ENCODE measurements at places on chromosomes 4 and X. TPM values are rescaled to one million over a fixed set of nuclear protein-coding genes. Genes with fewer than 3 reads are reported as not detected.

- no peaks in the 10 kb centered on the region for H3K27me3 ChIP-seq
- no peak for DNase-seq
- no peak overlapping the region for H3K4me3 ChIP-seq
- H3K4me1 ChIP-seq: peaks cover 25% of the 10 kb centered on the region
Measured at GRCh38 chr4:99927566-99927965, 18.9 kb downstream of the DNAJB14 start.

GRCh38 chr4:4901877-4902276, 42.4 kb downstream of the MSX1 start:
- no peak overlapping the region for H3K27ac ChIP-seq
- no peaks in the 10 kb centered on the region for H3K4me1 ChIP-seq
- no peak overlapping the region for H3K4me3 ChIP-seq
- peaks cover 2% of the 10 kb centered on the region for H3K36me3 ChIP-seq

DNA sequence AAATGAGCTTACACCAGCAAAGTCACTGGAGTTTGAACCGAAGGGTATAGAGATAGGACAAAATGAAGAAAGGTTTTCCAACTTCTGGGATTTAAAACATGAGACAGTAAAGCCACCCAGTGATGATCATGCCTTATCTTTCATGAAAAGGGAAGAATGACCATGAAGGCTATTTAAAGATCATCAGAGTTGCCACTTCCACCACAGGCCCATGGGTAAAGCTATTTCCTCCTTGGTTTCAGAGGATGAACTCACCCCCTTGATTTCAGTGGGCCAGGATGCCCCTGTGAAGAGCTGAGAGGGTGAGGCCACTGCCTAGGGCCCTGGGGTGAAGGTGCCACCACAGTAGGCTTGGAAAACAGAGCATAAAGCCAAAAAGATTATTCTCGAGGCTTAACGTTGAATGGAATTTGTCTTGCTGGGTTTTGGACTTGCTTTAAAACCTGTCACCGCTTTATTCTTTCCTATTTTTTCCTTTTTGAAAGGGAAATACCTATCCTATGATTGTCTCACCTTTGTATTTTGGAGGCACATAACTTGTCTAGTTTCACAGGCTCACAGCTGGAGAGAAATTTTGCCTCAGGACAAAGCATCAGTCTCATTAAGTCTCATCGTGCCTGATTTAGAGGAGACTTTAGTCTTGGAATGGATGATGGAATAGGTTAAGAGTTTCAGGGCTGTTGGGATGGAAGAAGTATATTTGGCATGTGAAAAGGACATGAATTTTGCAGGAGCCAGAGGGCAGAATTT, 254.0 kb downstream of the SNCA start:
- no peak overlapping the region for H3K4me3 ChIP-seq
- DNase-seq: no peak
- H3K27me3 ChIP-seq: peaks cover 33% of the 10 kb centered on the region
- peaks cover 2% of the 10 kb centered on the region for H3K4me1 ChIP-seq

The CXCL13 gene
- total RNA-seq: not detected

DNA sequence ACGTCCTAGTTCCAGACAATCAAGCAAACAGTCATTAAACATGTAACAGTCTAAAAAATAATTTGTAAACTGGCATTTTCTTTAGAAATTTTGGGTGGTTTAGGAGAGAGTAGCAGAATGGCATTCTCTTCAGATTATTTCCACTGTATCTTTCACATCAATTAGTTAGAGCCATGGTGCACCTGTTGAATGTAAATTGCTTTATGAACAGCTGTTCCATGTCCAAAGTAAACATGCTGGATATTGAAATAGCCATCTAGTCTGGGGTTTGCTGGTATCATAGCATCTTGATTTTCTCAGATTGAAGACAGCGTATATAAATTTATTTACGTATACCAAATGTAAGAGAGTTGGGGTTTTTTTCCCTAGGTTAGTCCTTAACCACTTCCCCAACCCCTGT, 143.6 kb downstream of the RCHY1 start:
- peaks cover 6% of the 10 kb centered on the region for H3K27me3 ChIP-seq
- H3K4me3 ChIP-seq: no peak overlapping the region
- no peak overlapping the region for H3K27ac ChIP-seq
- H3K36me3 ChIP-seq: no peaks in the 10 kb centered on the region
- DNase-seq: no peak
- no peaks in the 10 kb centered on the region for H3K4me1 ChIP-seq

The FSTL5 gene
- total RNA-seq: not detected

DNA sequence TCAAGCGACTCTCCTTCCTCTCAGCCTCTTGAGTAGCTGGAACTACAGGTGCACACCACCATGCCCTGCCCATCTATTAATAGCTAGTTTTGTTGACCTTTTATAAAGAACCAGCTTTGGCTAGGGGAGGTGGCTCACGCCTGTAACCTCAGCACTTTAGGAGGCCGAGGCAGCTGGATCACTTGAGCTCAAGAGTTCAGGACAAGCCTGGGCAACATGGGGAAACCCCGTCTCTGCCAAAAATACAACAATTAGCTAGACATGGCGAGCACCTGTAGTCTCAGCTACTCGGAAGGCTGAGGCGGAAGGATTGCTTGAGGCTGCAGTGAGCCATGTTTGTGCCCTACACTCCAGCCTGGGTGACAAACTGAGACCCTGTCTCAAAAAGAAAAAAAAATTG, 2.7 kb downstream of the TKTL1 start:
- no peak overlapping the region for H3K4me3 ChIP-seq
- H3K4me1 ChIP-seq: peaks cover 6% of the 10 kb centered on the region
- H3K27ac ChIP-seq: no peak overlapping the region

- H3K4me1 ChIP-seq: no peaks in the 10 kb centered on the region
- no peak overlapping the region for H3K27ac ChIP-seq
- DNase-seq: no peak
- H3K27me3 ChIP-seq: no peaks in the 10 kb centered on the region
Measured at GRCh38 chrX:133633162-133633561, 217.9 kb upstream of the GPC4 start.

GRCh38 chr4:133096972-133097371, 52.1 kb upstream of the PCDH10 start:
- H3K27ac ChIP-seq: no peak overlapping the region
- H3K4me3 ChIP-seq: no peak overlapping the region
- H3K27me3 ChIP-seq: no peaks in the 10 kb centered on the region
- H3K36me3 ChIP-seq: no peaks in the 10 kb centered on the region
- H3K4me1 ChIP-seq: no peaks in the 10 kb centered on the region

The MAGEB17 gene
- not detected for total RNA-seq

The CCDC149 gene
- total RNA-seq: 0.75 TPM

DNA sequence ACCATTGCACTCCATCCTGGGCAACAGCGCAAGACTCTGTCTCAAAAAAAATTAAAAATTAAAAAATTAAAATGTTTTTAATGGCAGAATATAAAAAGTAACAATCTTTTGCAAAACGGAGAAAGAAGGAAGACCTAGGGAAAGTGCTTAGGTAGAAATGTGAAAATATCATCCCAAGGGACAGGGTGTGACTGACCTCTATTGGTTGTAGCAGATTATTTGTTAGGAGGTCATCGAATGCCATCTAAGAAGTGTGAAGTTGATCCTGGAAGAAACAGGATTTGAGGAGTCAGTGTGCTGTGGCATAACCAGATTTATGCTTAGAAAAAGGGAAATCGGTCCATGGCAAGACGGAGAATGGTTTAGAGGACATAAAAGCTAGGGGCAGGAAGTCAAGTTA, 18.1 kb upstream of the C4orf36 start:
- H3K27ac ChIP-seq: no peak overlapping the region
- H3K4me3 ChIP-seq: no peak overlapping the region
- H3K36me3 ChIP-seq: peaks cover 4% of the 10 kb centered on the region
- H3K27me3 ChIP-seq: no peaks in the 10 kb centered on the region
- no peak for DNase-seq

The NALF2 gene
- 0.22 TPM for total RNA-seq

GRCh38 chr4:6175426-6175825, 24.9 kb downstream of the JAKMIP1 start:
- peaks cover 25% of the 10 kb centered on the region for H3K4me1 ChIP-seq
- no peak for DNase-seq
- H3K4me3 ChIP-seq: no peak overlapping the region
- H3K36me3 ChIP-seq: no peaks in the 10 kb centered on the region
- no peak overlapping the region for H3K27ac ChIP-seq

DNA sequence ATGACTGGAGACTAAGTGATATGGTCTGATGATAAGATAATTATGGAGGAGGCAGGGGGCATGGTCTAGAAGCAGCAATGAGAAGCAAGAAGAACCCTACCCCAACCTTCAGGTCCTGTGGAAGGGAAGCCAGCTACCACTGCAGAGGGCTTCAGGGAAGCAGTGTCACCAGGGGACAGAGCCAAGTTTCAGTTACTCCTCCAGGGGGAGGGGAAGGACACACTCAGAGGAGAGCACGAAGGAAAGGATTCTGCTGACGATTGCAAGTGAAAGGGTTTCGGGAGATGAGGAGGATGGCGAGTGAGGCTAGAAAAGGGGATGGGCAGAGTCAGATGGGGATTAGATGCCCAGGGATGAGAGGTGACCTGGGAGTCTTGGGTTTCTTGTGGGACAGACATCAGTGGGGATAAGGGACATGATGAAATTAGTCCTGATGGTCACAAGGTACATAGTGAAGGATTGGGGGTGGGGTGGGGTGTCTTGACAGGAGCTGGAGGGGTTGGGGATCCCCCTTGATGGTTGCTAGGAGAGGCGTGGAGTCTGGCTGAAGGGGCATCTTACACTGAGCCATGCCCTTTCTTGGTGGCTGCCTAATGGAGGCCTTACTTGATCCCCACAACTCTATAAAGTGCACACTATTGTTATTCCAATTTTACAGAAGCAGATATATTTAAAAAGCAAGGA, 45.4 kb downstream of the TIGD4 start:
- DNase-seq: no peak
- H3K4me1 ChIP-seq: peaks cover 8% of the 10 kb centered on the region
- H3K36me3 ChIP-seq: no peaks in the 10 kb centered on the region
- no peak overlapping the region for H3K4me3 ChIP-seq

- H3K27me3 ChIP-seq: no peaks in the 10 kb centered on the region
- H3K4me3 ChIP-seq: no peak overlapping the region
- DNase-seq: no peak
- peaks cover 2% of the 10 kb centered on the region for H3K4me1 ChIP-seq
- no peak overlapping the region for H3K27ac ChIP-seq
Measured at GRCh38 chrX:31038575-31039326, 33.1 kb downstream of the FTHL17 start.

The SLC4A4 gene
- 0.52 TPM for total RNA-seq

GRCh38 chr4:96639932-96640331, 800.0 kb downstream of the PDHA2 start:
- no peak overlapping the region for H3K4me3 ChIP-seq
- no peaks in the 10 kb centered on the region for H3K27me3 ChIP-seq
- DNase-seq: no peak
- no peaks in the 10 kb centered on the region for H3K4me1 ChIP-seq
- no peaks in the 10 kb centered on the region for H3K36me3 ChIP-seq

- H3K27me3 ChIP-seq: peaks cover 6% of the 10 kb centered on the region
- no peak overlapping the region for H3K27ac ChIP-seq
- peaks cover 2% of the 10 kb centered on the region for H3K36me3 ChIP-seq
- no peak overlapping the region for H3K4me3 ChIP-seq
- H3K4me1 ChIP-seq: no peaks in the 10 kb centered on the region
Measured at GRCh38 chr4:158229768-158230167, 19.5 kb downstream of the TMEM144 start.

GRCh38 chrX:51420610-51421009, 75.8 kb downstream of the NUDT11 start:
- peaks cover 2% of the 10 kb centered on the region for H3K4me1 ChIP-seq
- no peak for DNase-seq

DNA sequence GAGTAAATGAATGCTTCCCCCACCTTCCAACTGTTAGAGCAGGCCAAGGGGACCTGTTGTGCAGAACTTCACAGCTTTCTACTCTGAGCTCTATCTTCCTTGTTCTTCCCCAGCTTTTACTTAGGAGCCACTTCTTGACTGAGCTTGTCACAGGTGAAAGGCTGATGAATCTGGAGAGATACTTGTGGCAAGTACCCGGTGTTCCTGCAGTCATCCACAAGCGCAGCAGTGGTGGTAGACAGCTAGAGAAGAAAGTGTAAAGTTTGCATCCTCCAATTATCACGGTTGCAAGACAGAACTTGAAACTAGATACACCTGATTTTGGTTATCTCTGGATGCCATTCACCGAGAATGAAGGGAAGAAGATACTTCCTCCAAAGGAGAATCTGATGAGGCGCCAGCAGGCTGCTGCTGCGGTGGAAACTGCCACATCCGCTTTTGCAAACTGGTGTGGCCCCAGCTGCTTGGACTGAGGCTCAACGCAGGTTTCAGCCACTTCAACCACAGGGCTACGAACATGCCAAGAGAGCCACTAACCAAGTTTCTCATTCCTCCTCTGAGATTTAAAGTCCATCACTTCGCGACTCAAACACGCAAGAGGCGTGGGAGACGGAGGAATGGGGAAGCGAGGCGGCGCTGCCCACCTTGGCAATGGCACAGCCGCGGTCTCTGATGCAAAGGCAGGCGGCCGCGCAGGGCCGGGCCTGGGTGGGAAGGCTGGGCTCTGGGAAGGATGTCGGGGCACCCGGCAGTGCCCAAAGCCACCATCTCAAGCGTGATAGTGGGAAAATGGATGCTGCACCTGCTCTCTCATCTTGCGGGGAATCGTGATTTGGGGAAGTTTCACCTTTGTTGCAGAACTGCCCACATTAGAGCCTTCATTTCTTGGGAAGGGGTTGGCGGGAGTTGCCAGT, 1.3 kb upstream of the FHIP1A start:
- peaks cover 2% of the 10 kb centered on the region for H3K36me3 ChIP-seq
- peak overlapping the region; percentile 94 for H3K27ac ChIP-seq
- H3K4me1 ChIP-seq: peaks cover 19% of the 10 kb centered on the region
- H3K27me3 ChIP-seq: peaks cover 28% of the 10 kb centered on the region

The HPGD gene
- total RNA-seq: 19.3 TPM

DNA sequence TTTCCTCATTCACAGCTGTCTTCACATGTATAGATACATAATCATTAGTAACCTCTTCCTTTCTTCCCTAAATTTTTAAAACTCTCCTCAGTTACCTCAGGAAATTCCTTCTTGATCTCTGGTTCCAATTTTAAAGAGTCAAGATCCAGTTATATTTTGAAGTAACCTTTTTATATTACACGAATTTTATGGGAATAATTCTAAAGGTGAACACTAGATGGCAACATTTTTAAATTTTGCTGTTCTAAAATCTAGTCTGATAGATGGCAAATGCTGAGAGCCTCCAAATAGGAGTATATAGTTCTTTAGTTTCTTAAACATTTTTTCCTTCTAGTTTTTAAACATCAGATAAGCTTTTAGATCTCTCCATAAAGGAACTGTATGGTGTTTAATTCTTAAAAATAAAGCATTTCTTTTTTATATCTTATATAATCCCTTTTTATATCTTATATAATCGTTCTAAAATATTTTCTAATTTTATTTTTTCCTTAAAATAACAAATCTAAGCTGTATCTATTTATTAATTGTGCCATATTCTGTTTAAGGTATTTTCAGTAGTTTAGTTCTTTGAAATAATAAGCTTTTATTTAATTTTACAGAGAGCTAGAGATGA, 37.9 kb upstream of the PAPSS1 start:
- H3K27ac ChIP-seq: peak overlapping the region; percentile 79
- H3K36me3 ChIP-seq: no peaks in the 10 kb centered on the region
- DNase-seq: no peak
- H3K4me1 ChIP-seq: peaks cover 8% of the 10 kb centered on the region
